ENCODE measurements at places on chromosomes 5 and 9. TPM values are rescaled to one million over a fixed set of nuclear protein-coding genes. Genes with fewer than 3 reads are reported as not detected.

CTSV gene
- total RNA-seq: 1.3 TPM

DNA sequence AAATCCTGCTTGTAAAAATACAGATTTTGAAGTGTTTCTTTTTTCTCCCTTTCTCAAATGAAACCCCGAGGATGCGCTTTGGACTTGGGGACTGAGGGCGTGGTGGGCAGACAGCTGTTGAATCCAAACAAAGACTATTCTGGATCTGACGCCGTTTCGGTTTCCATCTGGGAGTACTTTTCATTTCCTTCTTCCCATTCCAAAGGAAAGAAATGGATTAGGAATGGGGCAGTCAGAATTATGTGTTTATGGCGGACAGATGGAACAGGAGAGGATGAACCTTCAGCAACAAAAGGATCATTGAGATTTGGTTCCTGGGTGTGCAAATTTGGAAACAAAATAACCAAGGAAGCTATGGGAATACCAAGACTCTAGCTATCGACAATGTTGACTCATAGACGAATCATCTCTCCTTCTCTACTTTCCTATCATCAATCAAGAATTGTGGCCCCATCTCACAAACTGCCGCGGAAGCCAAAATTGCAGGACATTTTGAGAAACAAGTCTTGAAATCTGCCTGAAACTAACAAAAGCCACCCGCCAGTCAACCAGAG, 300.6 kb downstream of the PARP8 start:
- DNase-seq: no peak

PCDHGA1 gene
- 0.64 TPM for total RNA-seq

GRCh38 chr9:79390077-79390698, 181.6 kb upstream of the TLE4 start:
- no peak for DNase-seq

CDH6 gene
- 1.2 TPM for total RNA-seq

- no peak for DNase-seq
Observed at GRCh38 chr5:74889523-74890105, 23.4 kb upstream of the FAM169A start.

DNA sequence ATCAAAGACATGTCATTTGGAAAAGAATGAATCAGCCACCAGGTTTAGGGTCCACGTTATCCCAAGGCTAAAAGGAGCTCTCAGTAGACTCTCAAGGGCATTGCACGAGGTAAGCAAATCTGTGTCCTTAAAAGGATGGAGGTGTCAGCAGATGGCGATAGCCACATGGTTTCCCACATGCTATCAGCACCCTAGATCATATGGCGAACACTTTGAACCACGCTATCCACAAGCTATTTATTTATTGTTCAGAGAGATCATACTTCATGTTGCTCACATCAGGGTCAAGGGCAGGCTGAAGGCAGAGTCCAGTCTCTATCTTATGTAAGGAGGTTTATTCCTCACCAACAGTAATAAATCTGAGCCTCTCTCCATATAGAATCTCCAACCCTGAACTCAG, 43.7 kb downstream of the CDH6 start:
- DNase-seq: no peak

UGT3A2 gene
- 0.55 TPM for total RNA-seq

DNA sequence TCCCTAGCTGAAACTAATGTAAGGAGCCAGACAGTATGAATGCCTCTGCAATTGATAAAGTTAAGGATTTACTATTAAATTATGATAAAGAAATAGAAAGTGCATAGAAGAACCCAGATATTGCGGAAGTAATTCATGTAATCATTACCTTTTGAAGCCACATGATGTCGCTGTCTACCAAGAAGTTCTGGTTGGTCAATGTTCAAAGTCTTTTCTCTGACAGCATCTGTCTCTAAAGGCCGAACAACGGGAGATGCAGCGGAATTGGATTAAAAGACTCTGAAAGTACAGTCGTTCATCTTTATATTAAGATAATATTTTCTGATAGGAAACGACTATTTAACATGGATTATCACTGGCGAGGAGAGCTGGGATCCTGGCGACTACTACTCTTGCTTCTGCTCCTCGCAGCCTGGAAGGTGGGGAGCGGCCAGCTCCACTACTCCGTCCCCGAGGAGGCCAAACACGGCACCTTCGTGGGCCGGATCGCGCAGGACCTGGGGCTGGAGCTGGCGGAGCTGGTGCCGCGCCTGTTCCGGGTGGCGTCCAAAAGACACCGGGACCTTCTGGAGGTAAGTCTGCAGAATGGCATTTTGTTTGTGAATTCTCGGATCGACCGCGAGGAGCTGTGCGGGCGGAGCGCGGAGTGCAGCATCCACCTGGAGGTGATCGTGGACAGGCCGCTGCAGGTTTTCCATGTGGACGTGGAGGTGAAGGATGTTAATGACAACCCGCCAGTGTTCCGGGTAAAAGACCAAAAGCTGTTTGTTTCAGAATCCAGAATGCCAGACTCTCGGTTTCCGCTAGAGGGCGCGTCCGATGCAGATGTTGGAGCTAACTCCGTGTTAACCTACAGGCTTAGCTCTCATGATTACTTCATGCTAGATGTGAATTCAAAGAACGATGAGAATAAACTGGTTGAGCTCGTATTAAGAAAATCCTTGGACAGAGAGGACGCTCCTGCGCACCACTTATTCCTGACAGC, at the start of gene PCDHA8:
PCDHA8 (plus strand) TSS at position 210 of the 985 bp plus-strand sequence; CDS start at position 345, 135 bp downstream.
- DNase-seq: no peak

SHISAL2B gene
- total RNA-seq: not detected

DNA sequence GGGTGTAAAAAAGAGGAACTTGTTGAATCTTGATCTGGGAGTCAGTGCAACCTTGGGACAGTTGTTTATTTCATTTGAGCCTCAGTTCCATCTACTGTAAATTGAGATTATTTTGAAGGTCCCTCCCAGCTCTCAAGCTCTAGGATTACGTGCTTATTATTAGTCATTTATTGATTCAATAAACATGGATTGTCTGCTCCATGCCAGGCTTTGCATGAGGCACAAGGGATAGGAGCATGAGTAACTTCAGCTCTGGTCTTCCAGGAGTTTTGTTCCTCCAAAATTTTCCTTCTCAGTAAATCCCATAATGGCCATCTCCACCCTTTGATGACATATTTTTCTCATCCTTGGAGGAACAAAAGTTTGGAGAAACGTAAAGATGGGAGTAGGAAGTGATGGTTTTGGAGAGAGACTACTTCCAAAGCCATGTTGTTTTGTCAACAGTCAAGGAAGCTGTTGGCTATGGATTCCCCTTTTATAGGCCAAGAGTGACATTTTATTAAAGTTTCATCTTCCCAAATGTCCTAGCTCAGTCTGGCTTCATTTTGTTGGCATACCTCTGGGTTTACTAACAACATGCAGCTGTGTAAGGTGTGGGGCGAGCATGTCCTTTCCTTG, 244.6 kb downstream of the DMRT2 start:
- DNase-seq: no peak

- peak; percentile 76 for DNase-seq
Observed at GRCh38 chr5:142720641-142721271, 34.9 kb upstream of the FGF1 start.

DNA sequence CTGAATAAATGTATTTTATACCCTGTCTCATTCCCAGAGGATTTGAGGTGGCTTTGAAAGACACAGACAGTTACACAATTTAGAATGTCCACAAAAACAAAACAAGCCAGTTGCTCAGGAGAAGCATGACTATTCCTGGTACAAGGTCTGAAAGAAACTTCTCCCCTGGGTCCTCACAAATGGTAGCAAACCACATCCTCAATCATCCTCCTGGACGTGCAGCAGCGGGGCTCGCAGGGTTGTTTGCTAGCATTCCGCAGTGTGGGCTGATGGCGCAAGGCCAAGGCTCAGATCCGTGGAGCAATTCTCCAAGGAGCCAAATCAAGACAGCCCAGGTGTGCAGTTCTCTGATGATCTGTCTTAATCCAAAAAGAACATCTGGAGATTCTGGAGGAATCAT, 210.3 kb downstream of the ACTL7B start:
- no peak for DNase-seq

GRCh38 chr9:112869041-112869529, 21.6 kb downstream of the SLC46A2 start:
- no peak for DNase-seq

- no peak for DNase-seq
Observed at GRCh38 chr5:92969781-92970237, 611.2 kb downstream of the NR2F1-AS1 start.

DNA sequence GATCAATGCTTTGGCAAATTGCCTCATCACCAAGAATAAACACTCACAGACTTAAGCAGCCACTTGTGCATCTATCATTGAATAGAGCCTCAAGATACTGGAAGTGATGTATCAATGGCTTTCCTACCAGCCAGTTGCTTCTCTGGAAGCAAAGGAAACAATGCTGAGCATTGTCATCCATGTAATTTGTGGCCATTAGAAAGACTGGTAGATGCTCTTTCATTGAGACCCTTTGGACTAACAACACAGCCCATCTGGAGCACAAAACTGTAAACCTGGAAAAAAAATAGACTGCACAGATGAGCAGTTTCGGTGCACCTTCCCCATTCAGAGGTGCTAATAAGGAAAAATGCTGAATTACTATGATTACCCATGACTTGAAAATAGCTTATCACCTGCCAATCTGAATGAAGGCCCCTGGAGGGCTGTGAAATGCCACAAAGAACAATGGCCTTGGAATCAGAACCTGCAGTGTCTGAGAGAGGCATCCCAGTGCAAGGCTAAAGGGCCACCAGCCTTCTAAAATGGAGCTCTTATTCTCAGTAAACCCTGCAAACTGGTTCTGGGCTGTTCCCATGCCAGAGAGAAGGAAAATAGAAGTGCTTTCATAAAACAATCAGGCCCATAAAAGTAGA, 127.5 kb downstream of the RFK start:
- DNase-seq: no peak

FGF18 gene
- total RNA-seq: 0.51 TPM

GRCh38 chr9:17216011-17216410, 81.2 kb downstream of the CNTLN start:
- DNase-seq: no peak

DNA sequence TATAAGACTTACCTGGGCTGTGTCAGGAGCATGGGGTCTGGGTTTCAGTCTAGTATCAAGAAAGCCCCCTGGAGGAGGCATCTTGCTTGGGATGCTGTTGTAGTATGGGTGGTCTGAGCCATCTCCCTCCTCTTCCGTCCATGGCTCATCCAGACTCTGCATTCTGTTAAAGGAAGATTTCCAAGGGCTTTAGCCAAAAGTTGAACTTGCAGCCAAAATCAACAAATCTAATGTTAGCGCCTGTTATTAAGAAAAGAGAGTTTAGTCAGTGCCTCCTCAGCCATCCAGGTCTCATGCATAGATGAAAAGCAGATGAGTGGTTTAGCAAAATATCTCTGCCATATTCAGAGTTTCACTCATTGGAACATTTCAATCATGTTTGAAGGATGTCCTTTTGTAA, 55.6 kb downstream of the S1PR3 start:
- DNase-seq: no peak

DNA sequence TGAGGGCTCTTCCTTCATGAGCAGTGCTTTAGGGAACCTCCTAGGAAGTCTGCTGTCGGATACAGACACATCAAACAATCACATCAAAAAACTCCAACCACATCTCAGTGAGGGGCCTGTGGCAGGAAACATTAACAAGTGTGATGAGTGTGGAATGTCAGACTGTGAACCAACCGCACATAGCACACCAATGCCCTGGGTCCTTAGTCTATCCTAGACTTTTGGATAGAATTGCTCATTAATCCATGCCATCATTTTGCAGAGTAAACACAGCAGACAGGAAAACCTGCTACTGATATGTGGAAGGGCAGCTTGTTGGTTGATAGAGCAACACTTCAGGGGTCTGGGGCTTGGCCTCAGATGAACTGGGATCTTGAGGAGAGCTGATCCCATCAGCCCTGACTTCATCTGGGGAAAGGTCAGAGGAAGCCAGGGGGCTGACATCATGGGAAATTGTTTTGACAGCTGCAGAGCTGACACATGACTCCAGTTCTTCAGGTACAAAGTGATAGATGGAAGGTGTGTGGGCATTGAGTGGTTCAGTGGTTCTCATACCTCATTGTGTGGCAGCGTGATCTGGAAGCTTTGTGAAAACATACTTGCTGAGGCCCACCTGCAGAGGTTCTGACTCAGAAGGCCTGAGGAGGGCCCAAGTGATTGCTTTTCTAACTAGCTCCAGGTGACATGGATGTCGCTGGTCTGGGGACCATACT, 193.3 kb downstream of the DIRAS2 start:
- DNase-seq: no peak

IDNK gene
- 8.4 TPM for total RNA-seq

DNA sequence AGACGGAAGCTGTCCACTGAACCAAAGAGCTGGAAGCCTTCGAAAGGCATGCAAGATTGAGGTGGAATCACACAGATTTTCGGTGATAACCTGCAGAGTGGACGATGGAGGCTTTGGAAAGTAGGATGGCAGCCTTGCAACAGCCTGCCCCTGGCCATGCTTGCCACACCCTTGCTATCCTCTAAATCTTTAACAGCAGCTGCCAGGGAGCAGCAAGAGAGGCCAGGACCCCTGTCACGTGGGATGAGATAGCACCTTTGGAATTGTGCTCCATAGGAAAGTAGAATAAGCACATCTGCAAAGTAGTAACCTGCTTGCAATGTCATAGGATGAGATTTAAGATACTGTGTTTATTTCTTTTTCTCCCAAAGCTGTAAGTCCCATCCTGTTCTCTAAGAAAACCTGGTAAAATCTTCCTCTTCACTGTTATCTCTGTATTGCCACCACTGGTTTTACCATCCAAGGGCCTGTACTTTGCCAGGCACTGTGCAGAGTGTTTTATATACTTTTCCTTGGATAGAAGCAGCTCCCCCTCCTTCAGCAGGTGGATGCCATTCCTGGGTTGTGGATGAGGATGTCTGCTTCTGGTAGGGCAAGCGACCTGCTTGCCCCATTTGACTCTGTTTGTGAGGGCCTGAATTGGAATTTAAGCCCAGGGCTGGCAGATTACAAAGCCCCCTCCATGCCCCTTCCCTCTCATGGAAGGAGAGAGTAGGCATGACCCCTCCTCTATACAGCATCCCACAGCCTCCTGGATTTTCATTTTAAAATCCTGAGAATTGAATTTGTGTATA, 10.1 kb downstream of the TRIO start:
- no peak for DNase-seq

- no peak for DNase-seq
Observed at GRCh38 chr9:84151640-84152039, 171.0 kb downstream of the RMI1 start.

GRCh38 chr9:70526902-70527301, 112.4 kb upstream of the KLF9 start:
- no peak for DNase-seq

GRCh38 chr9:133505901-133506652, 18.7 kb downstream of the MYMK start:
- no peak for DNase-seq

Data from prostate gland (tissue), 2 donors.